ENCODE measurements at places on chromosomes 1 and 21.

DNA sequence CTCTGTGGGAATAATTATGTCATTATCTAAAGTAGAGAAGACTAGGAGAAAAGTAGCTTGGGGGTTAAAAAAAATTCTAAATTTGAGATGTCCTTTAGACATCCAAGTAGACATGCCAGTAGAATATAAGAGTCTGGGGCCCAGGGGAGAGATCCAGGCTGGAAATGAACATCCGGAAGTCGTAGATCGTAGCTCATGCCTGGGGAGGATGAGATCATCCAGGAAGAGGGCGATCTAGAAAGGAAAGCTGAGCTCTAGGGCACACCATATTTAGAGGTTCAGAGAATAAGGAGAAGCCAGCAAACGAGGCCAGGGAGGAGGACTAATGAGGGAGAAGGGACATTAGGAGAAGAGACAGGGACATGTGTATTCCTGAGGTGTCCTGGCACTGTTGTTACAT lies 12.2 kb downstream of the NGF start:
- no peak overlapping the region for H3K4me3 ChIP-seq
- DNase-seq = no peak
- no peak overlapping the region for H3K27ac ChIP-seq
- H3K27me3 ChIP-seq = peaks cover 28% of the 10 kb centered on the region

GRCh38 chr1:159895286-159895685 lies 4.7 kb downstream of the CFAP45 start:
- no peak for DNase-seq
- no peaks in the 10 kb centered on the region for H3K36me3 ChIP-seq
- H3K4me3 ChIP-seq = no peak overlapping the region
- peaks cover 14% of the 10 kb centered on the region for H3K4me1 ChIP-seq
- H3K27ac ChIP-seq = no peak overlapping the region

DNA sequence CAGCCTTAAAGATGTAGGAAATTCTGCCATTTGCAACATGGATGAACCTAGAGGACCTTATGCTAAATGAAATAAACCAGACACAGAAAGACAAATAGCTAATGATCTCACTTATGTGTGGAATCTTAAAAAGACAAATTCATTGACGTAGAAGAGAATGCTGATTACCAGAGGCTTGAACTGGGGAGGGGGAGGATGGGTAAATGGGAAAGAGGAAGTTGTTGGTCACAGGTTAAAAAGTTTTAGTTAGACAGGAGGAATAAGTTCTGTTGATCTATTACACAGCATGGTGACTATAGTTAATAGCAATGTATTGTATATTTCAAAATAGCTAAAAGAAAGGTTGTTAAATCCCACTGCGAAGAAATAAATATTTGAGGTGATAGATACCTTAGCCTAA lies 62.8 kb downstream of the PKN2 start:
- no peak overlapping the region for H3K4me3 ChIP-seq
- H3K27me3 ChIP-seq = no peaks in the 10 kb centered on the region
- H3K36me3 ChIP-seq = peaks cover 15% of the 10 kb centered on the region
- no peak for DNase-seq
- H3K27ac ChIP-seq = no peak overlapping the region
- H3K4me1 ChIP-seq = peaks cover 16% of the 10 kb centered on the region

DNA sequence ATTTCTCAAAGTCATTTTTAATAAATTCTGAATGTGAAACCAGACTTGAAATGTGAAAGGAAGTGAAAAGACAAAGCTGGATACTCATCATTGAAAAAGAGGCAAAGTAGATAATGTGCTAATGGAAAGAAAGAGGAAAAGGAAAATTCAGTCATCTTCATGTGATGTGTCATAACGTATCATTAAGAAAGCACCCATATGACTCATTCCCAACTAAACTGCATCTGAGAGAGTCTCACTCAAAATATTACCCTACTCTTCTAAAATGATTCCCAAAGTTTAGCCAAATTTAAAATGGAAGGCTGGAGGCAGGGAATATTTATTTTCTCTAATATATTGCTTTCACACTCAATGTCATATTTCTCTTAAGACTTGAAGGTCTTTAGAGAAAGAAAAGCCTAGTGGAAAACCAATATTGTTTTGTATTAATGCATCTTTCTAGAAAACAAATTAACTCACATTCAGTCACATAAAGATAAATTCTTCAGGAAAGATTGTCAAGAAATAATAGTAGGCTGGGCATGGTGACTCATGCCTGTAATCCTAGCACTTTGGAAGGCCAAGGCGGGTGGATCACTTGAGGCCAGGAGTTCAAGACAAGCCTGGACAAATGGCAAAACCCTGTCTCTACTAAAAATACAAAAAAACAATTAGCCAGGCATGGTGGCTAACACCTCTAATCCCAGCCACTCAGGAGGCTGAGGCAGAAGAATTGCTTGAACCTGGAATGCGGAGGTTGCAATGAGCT lies 129.9 kb downstream of the SLC30A10 start:
- no peak for DNase-seq
- H3K36me3 ChIP-seq = peaks cover 1% of the 10 kb centered on the region
- H3K4me1 ChIP-seq = no peaks in the 10 kb centered on the region
- H3K27ac ChIP-seq = no peak overlapping the region
- H3K4me3 ChIP-seq = no peak overlapping the region
